ENCODE measurements at places on chromosomes 2 and 18.

DNA sequence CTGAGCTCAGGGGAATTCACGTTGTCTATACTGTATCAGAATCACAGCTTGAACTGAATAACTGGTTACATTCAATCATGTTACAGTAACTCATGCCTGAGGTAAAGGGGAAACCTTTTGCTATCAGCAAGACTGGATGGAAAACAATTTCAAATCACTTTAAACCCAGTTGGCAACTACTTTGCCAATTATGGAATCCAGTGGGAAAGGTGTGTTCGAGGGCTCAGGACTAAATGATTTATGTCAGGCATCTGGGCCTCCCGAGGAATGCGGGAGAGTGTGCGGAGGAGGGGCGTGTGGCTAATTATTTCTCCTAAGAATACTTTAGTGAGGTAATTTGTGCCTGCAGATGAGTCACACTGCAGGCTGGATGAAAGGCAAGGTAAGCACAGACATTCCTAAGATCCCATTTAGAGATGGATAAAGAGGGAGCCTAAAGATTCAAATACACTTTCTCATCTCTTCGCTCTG is 100.1 kb downstream of the HRH4 start:
- DNase-seq: no peak

- no peak for DNase-seq
These were observed 36.1 kb upstream of the TMEM178A start for GRCh38 chr2:39629646-39630045.

DNA sequence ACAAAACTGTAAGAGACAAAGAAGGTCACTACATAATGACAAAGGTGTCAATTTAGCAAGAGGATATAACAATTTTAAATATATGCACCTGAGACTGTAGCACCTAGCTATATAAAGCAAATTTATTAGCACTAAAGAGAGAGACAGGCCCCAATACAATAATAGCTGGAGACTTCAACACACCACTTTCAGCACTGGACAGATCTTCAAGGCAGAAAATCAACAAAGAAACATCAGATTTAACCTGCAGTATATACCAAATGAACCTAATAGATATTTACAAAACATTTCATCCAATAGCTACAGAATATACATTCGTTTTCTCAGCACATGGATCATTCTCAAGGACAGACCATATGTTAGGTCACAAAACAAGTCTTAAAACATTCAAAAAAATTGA is 14.7 kb downstream of the MC2R start:
- no peak for DNase-seq

- no peak for DNase-seq
These were observed 412.0 kb upstream of the TCF4 start for GRCh38 chr18:56000041-56000440.

DNA sequence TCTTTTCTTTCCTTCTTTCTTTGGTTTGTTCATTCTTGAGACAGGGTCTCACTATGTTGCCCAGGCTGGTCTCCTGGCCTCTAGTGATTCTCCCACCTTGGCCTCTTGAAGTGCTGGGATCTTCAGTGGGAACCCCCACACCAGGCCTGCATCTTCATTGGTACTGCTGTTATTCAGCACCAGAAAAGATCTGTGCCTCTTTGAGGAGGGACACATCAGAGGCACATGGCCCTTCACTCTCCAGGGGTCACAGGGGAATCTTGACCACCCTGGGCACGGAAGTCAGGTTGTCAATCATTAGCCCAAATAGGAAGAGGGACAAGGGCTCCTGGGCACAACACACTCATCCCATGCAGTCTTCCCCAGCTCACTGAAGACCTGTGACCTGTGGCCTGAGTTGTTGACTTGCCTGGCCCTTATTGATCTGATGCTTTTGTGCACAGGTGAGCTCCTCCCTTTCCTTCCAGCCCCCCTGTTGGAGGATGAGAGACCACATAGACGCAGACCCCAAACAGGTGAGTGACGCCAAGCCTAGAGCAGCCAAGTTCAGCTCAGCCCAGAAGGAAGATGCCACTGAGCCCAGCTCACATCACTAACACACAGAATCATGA is 33.0 kb upstream of the ODC1 start:
- no peak for DNase-seq

All from GM20000 (cell line).